ENCODE measurements at places on chromosomes 5 and 9.

DNA sequence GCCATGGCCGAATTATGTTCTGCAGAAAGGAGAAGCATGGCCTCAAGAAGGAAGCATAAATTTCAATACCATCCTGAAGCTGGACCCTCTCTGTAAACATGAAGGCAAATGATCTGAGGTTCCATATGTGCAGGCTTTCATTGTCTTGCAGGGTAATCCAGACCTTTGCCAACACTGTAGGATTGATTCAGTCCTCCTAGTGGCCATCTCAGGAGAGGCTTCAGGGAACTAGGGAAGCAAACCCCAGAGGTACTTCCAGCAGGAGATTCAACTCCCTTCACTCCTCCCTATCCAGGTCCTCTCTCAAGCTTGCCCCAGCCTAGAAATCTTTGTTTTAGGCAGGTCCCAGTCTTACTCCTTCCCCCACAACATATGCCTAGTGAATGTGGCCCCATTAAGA is 99.3 kb upstream of the HCN1 start:
- no peak for DNase-seq

DNA sequence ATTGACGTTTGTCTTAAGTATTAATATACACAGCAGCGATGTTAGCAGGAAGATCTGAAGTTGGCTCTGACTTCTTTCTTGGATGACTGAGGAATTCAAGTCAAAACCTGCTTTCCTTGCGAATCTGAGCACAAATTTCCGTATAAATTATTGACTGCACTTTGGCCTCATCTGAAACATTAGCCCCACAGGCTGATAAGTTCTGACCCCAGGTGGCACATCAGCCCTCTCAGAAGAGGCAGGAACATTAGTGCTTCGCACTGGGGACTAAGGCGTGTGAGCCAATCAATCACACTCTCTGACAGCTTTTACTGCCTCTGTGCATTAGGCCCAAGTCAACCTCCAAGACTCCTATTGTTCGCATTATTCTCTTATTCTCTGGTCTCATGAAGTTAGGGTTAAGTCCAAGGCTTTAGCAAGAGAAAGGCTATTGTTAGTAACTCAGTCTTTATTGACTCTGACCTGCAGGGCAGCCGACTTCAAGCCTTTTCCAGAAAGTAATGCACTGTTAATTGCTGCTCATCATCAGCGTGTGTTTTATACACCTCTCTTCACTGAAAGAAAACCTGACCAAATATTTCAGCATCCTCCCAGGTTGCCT is 84.2 kb downstream of the ZNF608 start:
- no peak for DNase-seq

DNA sequence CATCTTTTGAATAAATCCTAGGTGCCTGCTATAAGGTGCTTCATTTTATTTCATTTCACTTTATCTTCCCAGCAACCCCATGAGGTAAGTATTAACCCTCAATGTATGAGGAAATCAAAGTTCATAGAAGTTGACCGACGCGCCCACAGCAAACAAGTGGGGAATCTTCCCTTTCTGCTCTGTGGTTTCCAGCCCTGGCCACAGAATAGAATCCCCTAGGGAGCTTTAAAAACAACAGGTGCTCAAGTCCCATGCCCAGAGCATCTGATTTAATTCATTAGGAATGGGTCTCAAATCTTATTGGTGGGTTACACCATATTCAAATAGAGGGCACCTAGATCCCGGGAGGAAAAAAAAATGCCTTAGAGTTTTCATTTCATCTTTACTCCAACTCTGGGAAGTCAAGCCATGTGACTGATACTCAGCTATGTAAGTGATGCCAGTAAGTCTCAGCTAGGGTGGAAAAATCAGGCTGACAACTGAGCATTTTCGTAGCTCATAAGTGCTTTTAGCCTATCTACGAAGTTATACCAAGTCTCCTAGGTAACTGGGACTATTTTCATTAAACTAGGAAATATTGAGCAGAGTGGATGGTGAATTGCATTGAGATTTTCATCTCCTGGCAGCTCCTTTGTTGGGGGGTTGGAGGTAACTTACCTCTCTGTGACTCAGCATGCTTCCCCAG is 353.4 kb upstream of the SLC30A5 start:
- no peak for DNase-seq

- DNase-seq, result no peak
These were observed 626 bp upstream of the FST start for GRCh38 chr5:53479590-53480415.

DNA sequence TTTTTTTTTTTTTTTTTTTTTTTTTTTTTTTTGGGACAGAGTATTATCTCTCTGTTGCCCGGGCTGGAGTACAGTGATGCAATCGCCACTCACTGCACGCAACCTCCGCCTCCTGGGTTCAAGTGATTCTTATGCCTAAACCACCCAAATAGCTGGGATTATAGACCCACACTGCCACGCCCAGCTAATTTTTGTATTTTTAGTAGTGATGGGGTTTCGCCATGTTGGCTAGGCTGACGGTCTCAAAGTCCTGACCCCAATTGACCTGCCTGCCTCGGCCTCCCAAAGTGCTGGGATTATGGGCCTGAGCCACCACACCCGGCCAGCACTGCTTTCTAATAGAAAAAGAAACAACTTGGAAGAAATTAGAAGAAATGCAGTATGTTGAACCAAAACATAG is 39.2 kb downstream of the TTC1 start:
- no peak for DNase-seq

All from GOT3 (cell line).